ENCODE measurements at places on chromosomes 1 and 21.

GRCh38 chr1:7722670-7723012 lies 48.5 kb upstream of the VAMP3 start:
- H3K27me3 ChIP-seq: no peaks in the 10 kb centered on the region
- DNase-seq: no peak
- no peaks in the 10 kb centered on the region for H3K36me3 ChIP-seq
- no peak overlapping the region for H3K4me3 ChIP-seq
- H3K4me1 ChIP-seq: no peaks in the 10 kb centered on the region
- no peak overlapping the region for H3K27ac ChIP-seq

DNA sequence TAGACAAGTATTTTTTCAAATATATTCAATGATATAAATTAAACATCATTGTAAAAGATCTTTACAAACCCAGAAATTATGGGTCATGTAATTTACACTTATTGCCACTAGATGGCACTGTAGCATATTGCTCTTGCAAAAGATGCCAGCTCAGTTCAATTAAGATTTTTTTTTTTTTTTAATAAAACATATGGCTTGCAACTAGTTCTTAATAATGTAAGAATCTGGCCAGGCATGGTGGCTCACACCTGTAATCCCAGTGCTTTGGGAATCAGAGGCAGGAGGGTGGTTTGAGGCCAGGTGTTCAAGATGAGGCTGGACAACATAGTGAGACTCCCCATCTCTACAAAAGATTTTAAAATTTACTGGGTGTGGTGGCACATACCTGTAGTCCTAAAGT lies 49.4 kb upstream of the DESI2 start:
- no peak overlapping the region for H3K27ac ChIP-seq
- no peaks in the 10 kb centered on the region for H3K36me3 ChIP-seq
- DNase-seq: no peak
- no peaks in the 10 kb centered on the region for H3K27me3 ChIP-seq
- no peak overlapping the region for H3K4me3 ChIP-seq
- H3K4me1 ChIP-seq: no peaks in the 10 kb centered on the region

GRCh38 chr1:103469801-103470200 lies 55.7 kb upstream of the RNPC3 start:
- H3K27me3 ChIP-seq: no peaks in the 10 kb centered on the region
- H3K4me1 ChIP-seq: no peaks in the 10 kb centered on the region
- no peak overlapping the region for H3K4me3 ChIP-seq
- no peaks in the 10 kb centered on the region for H3K36me3 ChIP-seq
- DNase-seq: no peak
- no peak overlapping the region for H3K27ac ChIP-seq

GRCh38 chr1:54705153-54705552 lies 10.5 kb upstream of the TTC4 start:
- no peak overlapping the region for H3K4me3 ChIP-seq
- no peak for DNase-seq
- H3K27ac ChIP-seq: no peak overlapping the region
- no peaks in the 10 kb centered on the region for H3K36me3 ChIP-seq

DNA sequence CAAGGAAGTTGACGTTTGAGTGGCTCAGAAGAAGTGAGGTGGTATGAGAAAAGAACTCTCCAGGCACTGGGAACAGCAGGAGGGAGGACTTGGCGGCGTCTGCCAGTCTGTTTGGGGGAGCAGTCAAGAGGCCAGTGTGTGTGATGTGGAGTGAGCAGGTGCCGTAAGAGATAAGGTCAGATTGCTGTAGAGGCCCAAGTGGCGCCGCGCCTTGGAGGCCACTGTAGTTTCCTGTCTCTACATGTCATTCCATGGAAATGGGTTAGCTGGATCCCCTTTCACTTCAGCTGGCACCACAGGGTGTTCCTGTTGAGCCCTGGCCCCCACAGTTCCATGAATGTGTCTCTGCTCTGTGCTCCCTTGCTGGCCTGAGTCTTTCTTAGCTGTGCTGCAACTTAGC lies 35.5 kb upstream of the PTPRF start:
- no peak overlapping the region for H3K4me3 ChIP-seq
- no peaks in the 10 kb centered on the region for H3K4me1 ChIP-seq
- H3K27ac ChIP-seq: no peak overlapping the region
- no peaks in the 10 kb centered on the region for H3K36me3 ChIP-seq
- no peak for DNase-seq
- no peaks in the 10 kb centered on the region for H3K27me3 ChIP-seq

DNA sequence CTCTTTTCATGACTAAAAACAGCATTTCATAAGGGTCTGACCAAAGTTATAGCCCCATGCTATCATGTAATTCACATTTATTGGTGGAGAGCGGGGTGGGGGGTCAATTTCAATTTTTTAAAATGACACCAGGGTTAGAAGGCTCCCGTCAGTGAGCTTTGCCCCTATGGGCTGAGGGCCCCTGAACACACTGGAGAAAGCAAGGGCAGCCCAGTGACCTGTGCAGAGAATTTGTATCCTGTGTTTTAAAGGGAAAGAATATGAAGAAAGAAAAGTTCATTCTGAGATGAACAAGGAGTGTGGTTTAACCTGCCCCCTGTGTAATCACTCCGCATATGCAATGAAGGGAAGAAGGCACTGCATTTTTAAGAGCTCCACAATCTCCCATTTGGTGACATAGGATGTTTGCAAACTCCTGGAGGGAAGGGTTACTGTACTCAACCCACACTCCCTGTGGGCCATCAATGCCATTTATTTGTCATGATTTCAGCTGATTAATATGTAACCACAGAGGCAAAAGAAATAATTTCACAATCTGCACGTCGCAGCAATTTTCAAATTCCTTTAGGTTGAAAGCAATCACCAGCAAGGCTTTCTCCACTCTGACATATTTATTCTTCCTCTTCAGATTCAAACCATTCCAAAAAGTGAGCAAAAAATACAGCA lies 95.6 kb downstream of the ZNF281 start:
- no peaks in the 10 kb centered on the region for H3K36me3 ChIP-seq
- no peak for DNase-seq
- no peaks in the 10 kb centered on the region for H3K27me3 ChIP-seq
- H3K4me1 ChIP-seq: no peaks in the 10 kb centered on the region

DNA sequence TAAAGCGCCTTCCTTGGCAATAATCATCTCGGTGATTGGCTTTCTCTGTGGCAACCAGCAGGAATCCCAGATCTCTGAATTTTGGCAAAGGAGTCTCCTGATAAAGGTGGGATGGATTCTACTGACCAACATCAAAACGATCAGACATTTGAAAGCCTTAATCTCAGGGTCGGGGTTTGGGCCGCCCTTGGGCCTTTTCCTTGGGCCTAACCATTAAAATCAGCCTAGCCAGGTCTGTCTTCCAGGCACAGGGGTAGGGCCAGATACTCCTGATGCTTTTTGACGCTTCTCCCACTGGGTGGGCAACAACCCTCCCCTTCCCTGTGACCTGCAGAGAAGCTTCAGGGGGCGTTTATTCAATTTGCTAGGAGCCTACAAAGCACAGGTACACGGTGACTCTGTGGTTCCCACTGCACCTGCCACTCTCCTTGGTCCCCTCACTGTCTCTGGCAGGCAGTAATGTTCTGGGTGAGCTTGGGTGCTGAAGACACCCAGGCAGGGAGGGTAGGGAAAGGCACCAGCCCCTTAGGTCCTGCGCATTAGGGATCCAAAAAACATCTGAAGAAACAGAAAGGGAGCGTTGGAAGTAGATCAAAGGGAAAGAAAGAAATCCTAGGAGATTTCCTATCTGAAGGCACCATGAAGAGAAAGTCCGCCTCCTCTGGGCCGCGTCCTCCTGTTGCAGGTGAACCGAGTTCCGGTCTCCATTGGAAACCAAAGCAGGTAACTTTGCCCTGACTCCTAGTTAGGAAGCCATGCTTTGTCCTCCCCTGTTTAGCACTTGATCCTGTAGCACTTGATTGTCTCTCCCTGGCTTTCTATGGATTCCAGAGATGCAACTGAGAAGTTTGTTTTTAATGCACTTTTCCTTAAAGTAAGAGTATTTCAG lies 12.3 kb downstream of the RNU1-2 start:
- H3K27me3 ChIP-seq: no peaks in the 10 kb centered on the region
- no peak overlapping the region for H3K4me3 ChIP-seq
- H3K27ac ChIP-seq: no peak overlapping the region
- no peak for DNase-seq
- no peaks in the 10 kb centered on the region for H3K36me3 ChIP-seq
- peaks cover 14% of the 10 kb centered on the region for H3K4me1 ChIP-seq

DNA sequence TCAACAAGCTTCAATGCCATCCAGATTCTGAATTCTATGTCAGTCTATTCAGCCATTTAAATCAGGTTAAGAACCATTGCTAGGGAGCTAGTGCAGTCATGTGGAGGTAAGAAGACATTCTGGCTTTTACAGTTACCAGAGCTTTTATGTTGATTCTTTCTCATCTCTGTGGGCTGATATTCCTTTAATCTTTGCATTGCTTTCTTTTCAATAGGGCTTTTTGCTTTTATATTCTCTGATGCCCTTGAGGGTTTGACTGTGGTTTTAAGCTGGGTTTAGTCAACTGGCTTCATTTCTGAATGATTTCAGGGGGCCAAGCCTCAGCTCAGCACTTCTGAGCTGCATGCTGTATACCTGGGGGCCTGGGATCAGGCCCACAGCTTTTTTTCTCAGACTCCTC lies 51.0 kb upstream of the GORAB start:
- H3K36me3 ChIP-seq: no peaks in the 10 kb centered on the region
- H3K27ac ChIP-seq: no peak overlapping the region
- no peaks in the 10 kb centered on the region for H3K27me3 ChIP-seq
- H3K4me1 ChIP-seq: no peaks in the 10 kb centered on the region

DNA sequence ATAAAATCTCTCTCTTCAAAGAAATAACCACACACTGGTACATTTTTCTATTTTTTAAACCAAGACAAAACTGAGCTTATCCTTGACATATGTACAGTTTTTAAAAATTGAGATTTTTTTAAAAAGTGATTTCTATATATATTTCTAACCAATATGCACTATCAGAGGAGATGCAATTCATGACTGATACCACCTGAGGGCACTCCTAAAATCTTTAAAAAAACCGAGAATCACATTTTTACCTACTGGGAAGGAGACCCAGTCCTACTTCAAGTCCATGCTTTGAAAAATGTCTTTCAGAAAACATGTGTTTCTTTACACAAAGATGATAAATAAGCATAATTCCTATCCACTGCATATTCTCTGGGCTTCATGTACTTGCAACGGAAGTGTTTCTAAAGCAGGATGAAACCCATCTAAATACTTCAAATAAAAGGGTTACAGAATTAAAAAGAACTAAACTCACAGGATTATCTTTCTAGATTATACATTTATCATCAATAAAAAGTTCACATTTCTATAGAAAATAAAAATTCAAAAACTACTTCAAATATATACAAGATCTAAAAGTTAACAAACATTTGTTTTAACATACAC lies 98.6 kb downstream of the ENAH start:
- H3K4me3 ChIP-seq: no peak overlapping the region
- H3K36me3 ChIP-seq: no peaks in the 10 kb centered on the region
- no peak for DNase-seq

GRCh38 chr1:107004421-107004820 lies 52.1 kb upstream of the PRMT6 start:
- DNase-seq: no peak
- H3K4me1 ChIP-seq: no peaks in the 10 kb centered on the region
- H3K27me3 ChIP-seq: no peaks in the 10 kb centered on the region
- H3K36me3 ChIP-seq: no peaks in the 10 kb centered on the region

DNA sequence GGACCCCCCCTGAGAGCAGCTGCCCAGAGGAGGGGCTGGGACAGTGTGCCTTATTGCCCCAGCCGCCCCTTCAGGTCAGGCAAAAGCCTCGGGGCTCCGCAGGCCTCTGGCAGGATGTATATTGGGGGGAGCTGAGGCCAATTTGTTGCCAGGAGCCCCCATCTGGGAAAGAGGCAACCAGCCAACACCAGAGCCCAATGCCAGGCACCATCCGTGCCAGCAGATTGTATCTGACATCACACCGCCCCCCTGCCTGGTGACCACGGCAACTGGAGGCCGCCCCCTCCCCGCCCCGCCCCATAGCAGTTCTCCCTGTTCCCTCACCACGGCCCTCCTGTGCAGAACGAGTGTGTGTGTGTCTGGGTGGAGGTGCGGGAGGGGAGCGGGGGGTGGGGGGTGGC lies 3.6 kb upstream of the PLEKHG5 start:
- no peak overlapping the region for H3K4me3 ChIP-seq
- DNase-seq: no peak
- H3K27ac ChIP-seq: no peak overlapping the region
- H3K27me3 ChIP-seq: no peaks in the 10 kb centered on the region
- H3K4me1 ChIP-seq: peaks cover 42% of the 10 kb centered on the region
- H3K36me3 ChIP-seq: no peaks in the 10 kb centered on the region

DNA sequence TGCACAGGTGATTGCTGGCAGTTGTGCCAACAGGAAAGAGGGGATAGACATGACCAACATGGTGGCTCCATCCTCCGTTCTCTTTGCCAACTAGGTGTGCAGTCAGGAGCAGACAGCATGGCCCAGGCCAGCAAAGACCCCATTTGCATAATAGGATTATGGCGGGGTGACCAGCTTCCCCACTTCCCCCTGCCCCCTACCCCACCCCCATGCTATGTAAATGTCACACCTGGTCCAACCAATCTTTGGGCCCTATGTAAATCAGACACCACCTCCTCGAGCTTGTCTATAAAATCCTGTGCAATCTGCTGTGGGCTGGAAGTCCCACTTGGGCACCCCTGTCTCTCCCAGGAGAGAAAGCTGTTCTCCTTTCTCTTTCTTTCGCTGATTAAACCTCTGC lies 146.0 kb downstream of the SLC30A10 start:
- H3K4me3 ChIP-seq: no peak overlapping the region
- DNase-seq: no peak
- H3K36me3 ChIP-seq: no peaks in the 10 kb centered on the region
- no peaks in the 10 kb centered on the region for H3K27me3 ChIP-seq

DNA sequence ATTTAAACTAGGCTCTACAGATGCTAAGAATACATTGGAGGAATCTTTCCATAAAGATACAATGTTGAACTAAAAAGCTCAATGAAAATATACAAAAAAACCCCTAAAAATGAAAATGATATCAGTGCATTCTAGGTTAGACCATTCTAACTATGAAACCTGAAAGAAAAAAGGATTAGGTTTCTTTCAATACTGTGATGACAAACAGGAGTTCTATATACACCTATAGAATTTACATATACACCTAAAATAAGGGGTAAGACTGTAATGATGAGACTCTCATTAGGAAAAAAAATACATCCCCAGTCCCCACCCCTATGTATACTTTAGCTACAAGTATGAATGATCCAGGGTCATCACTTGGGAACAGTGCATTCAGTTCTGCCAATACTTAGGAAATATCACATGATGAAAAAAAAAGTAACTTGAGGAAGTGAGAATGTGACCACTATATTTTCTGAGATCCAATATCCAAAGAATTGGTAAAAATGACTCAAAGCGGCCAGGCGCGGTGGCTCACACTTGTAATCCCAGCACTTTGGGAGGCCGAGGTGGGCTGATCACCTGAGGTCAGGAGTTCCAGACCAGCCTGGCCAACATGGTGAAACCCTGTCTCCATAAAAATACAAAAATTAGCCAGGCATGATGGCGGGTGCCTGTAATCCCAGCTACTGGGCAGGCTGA lies 26.3 kb downstream of the SELENOF start:
- H3K36me3 ChIP-seq: no peaks in the 10 kb centered on the region
- no peak overlapping the region for H3K4me3 ChIP-seq
- no peak overlapping the region for H3K27ac ChIP-seq
- H3K4me1 ChIP-seq: no peaks in the 10 kb centered on the region
- DNase-seq: no peak
